Adipocyte (in vitro differentiated cells): ENCODE measurements at places on chromosomes 6 and 20.

DNA sequence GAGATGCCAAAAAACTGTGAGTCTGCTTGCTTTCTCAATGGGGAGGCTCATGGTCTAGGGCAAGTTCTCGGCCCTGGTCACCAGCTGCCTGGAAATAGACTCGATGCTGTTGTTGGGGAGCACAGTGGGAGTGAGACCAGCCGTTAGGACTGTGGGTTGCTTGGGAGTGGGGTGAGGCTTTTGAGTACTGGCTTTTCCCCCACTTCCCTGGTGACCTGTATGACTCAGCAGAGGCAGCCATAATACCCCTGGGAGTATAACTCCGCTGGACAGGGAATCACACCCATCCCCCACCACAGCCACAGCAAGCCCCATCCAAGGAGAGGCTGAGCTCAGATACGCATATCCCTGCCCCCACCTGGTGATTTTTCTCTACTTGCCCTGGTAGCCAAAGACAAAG, 48.9 kb upstream of the OGFRL1 start:
- no peak for DNase-seq

GRCh38 chr6:89068695-89069094, 11.9 kb upstream of the PNRC1 start:
- no peak for DNase-seq

DNA sequence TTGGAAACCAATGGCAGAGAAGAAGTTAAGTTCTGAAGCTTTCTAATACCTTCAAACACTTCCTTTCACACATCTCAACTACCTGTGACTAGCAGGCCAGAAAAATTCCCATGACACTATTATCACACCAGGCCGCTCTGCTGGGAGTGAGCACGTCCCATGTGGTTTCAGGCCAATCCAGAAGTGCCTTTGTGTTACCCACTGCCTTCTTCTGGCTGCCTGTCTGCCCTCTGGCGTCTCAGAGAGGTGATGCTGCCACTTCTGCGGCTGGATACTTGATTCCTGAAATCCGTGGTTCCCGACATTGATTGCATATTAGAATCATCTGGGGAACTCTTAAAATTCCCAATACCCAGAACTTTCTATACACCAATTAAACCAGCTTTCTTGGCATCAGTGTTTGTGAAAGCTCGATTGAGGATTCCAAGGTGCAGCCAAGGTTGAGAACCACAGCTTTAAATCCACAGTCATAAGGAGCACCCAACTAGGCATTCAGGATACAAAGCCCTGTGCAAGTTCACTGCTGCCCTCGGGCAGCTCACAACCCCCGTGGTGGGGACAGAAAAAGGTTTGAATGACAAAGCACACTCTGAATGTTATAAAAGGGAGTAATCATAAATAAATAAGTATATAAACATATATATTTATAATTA, 65.6 kb downstream of the STMND1 start:
- peak; percentile 34 for DNase-seq

DNA sequence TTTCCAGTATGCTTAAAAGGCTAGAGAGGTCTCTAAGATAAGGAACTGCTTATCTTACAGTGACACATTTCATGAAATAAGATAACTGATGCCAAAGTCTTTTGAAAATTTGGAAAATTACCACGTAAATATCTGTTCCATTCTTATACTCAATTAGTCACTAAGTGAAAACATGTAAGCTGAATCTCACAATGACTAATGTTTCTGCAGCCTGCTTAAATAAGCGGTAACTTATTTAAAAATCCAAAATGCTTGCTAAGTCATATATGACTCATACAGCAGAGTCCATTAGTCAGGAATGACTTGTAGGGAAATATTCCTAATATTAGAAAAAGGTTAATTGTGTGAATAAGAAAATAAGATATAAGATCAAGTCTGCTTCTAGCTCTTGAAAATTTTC, 27.8 kb upstream of the LGSN start:
- peak; percentile 44 for DNase-seq

GRCh38 chr6:97095311-97095850, 170.9 kb downstream of the KLHL32 start:
- DNase-seq: no peak

DNA sequence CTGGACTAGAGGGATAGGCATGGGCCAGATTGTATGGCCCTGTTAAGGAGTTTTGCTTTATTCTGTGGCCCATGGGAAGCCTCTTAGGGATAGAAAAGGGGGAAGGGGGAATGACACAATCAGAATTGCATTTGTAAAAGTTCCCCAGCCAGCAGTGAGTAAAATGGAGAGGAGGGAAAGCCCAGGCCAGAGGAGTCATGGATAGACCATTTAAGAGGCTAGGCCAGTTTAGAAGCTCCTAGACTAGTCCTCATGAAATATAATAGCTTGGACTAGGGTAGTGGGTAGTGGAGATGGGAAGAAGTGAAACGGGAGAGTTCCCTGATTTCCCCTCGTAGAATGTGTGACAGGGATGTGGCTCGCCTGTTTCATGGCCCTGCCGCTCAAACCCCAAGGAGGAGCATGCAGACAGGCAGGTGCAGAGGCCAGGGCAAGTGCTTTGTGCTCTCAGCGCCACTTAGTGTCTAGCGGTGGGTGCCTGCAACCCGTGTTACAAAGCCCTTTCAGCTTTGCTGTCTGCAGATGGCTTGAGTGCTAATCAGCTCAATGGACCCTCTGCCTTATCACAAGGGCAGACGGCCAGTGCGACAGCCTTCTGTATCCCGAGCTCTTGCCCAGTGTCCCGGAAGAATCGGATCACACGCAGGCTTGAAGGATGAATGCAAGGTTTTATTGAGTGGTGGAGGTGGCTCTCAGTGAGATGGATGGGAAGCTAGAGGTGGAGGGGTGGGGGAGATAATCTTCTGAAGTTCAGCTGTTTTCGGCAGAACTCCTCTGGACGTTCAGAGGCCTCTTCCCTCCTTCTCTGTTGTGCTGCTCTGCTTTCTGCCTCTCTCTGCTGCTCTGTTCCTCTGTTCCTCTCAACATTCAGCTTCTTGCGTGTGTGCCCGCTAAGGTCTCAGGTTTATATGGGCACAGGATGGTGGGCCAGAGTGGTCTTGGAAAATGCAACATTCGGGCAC, 141.1 kb downstream of the CEP57L1 start:
- no peak for DNase-seq

DNA sequence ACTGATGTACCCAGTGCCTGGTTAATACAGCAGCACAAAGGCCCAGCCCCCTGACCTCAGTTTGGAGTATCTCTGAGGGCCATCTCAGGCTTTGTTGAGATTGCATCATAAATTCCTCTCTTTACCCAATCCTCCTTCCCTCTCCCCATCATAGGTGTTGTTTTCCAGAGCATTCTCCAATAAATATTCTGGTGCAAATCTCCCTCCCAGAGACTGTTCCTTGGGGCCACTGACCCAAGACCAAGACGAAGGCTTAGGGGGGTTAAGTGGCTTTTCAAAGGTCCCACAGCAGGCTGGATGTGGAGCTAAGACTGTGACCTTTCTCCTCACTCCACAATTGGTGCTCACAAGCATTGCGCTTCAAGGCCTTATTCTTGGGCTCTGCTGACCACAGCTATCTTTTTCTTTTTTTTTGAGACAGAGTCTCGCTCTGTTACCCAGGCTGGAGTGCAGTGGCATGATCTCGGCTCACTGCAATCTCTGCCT, 72.4 kb upstream of the ZMYND8 start:
- no peak for DNase-seq

GRCh38 chr20:51531141-51531710, 11.3 kb downstream of the NFATC2 start:
- DNase-seq: no peak

DNA sequence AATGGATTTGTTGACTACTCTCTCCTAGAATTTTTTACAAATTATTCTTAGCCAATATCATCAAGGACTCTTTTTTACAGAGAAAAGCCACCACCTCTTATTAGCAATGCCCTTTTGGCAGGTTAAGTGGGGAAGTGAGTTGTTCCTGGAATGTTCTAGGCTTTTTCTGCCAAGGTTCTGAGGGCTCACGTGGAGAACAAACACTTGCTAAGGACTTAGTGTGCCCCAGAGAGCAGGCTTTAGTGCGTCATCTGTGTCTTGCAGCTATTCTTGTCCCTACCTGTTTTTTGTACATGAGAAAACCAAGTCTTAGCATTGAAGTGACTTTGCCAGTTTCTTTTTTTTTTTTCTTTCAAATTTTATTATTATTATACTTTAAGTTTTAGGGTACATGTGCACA, 33.5 kb downstream of the CFAP61 start:
- no peak for DNase-seq

GRCh38 chr6:54801244-54801643, 45.3 kb upstream of the FAM83B start:
- no peak for DNase-seq

GRCh38 chr6:108113557-108114519, 39.3 kb upstream of the OSTM1 start:
- DNase-seq: peak; percentile 86

- peak; percentile 86 for DNase-seq
Observed at GRCh38 chr6:129251669-129252376, 368.9 kb downstream of the LAMA2 start.

GRCh38 chr6:126210398-126211075, 129.4 kb upstream of the CENPW start:
- no peak for DNase-seq

- DNase-seq: no peak
Observed at GRCh38 chr20:31933698-31934097, 18.1 kb downstream of the PDRG1 start.

DNA sequence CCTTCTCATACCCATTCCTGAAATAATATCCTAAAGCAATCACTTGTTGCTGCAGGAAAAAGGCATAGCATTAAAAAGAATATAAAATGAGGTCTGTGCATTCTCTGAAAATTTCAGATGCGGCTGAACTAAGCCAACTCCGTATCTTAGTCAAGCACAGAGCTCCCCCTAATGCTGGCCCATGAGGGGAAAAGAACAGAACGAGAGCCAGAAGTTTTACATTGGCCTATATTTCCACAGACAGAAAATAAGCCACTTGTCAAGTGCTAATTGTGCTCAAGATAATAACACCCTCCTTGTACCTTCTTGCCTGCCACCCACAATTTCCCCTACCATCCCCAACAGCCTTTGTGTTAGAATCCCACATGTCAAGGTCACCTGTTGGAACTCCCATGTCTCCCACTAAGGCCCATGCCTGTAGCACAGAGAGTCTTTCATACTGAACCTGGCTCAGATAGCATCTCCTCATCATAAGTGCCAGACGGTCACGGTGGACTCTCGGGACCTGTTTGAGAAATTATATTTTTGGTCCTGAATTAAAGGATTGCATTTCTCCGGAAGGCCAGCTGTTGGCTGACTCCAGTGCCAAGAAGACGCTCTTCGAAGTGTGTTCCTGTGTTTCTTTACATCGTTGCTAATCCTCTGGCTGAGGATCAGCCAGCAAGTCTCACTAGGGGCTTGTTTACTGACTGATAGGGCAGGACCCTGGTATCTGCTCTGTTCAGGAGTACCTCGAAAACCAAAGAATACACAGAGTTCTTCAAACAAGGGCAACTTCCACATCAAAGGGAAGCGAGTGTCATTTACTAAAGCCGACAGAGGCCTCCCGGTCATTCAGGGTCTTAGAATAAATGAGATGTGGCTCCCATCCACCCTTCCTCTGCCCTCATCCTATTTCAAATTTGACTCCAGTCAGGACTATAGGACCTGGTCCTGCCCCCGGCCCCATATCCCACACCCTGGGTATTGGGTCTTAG, 183.4 kb upstream of the FBXL4 start:
- DNase-seq: no peak

- no peak for DNase-seq
Observed at GRCh38 chr6:36297511-36297910, 27.7 kb downstream of the PNPLA1 start.

GRCh38 chr20:62181808-62182207, 1.0 kb upstream of the MTG2 start:
- DNase-seq: no peak

GRCh38 chr6:128244751-128245405, 275.5 kb downstream of the PTPRK start:
- DNase-seq: peak; percentile 45

DNA sequence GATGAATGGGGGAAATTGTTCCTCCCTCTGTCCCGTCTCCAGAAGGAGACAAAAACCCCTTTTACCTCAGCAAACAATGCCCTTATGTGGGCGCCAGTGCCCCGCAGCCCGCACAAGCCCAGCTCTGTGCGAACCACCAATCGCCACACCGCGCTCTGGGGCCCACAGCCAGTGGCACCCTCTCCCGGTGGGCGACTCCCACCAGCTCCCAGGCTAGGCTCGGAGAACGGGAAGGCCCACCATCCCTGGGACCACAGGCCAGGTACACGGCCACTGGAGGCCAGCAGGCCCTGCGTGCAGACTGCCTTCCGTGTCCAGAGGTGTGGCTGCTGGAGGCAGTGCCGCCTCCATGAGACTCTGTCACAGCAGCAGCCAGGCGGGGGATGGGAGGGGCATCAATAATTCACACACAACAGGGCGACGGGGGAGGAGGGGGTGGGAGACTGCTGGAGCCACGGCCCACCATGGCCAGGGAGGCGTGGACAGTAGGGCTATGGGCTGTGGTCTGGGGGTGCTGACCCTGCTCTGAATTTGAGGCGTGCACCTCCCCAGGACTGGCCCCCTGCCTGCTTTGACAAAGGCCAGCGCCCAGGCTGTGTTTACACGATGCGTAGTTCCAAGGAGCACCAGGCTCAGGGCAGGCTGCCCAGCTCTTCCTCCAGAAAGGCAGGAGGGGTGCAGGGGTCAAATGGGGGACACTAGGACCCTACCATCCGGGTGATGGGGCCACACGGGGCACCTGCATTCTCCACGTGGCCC, 105.7 kb downstream of the ASXL1 start:
- no peak for DNase-seq

DNA sequence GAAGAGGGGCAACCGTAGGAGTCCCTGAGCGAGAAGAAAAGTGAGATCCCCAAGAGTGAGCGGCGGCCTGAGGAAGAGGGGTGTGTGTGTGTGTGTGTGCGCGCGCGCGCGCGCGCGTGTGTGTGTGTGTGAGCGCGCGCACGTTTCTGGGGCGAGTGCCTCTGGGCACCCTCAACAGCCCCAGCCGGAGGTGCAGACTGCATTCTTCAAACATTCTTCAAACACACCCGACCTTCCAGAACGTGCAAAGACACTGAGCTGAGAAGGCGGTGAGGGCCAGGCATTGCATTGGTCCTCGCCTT, 76.2 kb upstream of the FOXP4 start:
- peak; percentile 30 for DNase-seq

- DNase-seq: no peak
Observed at GRCh38 chr20:63148696-63149095, 67.2 kb downstream of the YTHDF1 start.

GRCh38 chr6:134065706-134066105, 13.3 kb upstream of the SLC2A12 start:
- no peak for DNase-seq
